ENCODE measurements at places on chromosomes 12 and 14.

GRCh38 chr12:27260746-27261145, 16.7 kb downstream of the STK38L start:
- DNase-seq = no peak

DNA sequence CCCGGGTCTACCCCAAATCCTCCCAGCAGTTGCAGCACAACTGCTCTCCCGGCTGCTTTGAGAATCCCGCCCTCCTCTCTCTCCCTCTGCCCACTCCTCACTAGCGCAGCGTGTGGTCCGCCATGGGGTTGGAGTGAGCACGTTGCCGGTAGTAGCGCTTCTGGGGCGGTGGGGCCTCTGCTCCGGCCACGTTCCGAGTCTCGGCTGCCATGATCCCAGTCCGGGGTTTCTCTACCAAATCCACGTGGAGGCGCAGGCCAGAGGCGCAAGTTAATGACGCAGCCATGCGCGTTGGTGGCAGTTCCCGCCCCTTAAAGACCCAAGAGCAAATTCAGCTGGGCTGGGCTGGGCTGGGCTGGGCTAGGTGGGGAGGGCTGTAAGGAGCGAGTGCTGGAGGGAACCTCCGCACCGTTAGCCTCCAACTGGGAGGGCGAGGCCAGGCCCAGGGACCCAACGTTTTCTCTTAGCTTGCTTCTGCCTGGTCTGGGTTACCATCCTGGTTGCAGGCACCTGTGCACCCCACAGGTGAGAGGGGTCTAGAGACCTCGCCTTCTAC, at the start of gene METTL1:
TSS of gene METTL1 (minus strand) at position 233 of the 556 bp plus-strand sequence. CDS start at position 211, 22 bp downstream.
- peak; percentile 100 for DNase-seq

DNA sequence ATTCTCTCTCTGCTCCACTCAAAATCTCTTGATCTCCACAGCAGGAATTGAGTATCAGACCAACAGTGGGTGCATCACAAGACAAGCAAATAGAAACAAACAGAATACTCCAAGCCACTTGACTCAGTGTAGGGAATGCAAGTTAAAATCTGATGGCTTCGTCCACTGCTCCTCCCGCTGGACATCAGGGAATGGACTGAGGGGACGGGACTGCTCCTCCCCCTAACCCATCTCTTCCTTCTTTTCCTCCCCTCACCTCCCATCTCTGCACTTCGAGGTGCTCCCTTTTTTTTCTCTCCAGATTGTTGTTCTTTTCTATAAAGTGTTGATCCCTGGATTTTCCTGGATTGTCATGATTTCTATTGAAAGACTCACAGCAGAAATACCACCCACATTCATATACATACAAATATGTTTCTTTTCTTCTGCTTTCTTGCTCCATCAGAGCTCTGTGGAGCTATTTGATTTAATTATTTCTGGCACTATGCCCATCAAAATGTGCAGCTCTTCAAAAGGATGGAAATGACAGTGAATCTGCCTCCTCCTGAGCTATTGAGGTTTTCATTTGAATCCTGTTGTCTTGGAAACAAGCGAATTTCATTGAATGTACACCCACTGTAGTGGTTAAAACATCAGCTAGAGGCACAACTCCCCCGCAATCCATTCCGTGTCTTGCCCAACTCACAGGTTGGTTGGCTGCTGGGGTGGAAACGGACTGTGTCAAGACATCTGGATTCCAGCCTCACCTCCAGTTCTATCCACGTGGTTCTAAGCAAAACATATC, 199.7 kb downstream of the SPTSSA start:
- no peak for DNase-seq

GRCh38 chr12:53543539-53543938, 36.3 kb upstream of the NPFF start:
- no peak for DNase-seq

DNA sequence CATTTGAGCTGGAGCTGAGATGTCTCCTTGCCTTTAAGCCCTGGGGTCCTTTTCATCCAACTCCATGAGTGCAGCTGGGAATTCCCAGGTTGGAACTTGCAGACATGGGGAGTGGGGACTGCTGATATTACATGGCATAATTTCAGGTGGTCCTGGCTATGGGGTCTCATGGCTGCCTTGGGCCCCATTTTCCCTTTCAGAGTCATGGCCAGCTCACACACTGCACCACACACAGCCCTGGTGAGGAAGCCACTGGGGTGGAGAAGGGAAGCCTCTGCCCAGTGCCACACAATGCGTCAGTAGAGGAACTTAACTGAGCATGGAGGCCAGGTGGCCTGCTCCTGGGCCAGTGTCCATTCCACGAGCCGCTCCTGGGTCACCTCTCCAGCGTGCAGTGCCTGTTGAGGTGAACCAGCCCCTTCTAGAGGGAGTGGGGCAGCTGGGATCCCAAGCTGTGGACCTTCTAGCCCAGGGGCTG, 17.3 kb upstream of the KRT86 start:
- DNase-seq = no peak

DNA sequence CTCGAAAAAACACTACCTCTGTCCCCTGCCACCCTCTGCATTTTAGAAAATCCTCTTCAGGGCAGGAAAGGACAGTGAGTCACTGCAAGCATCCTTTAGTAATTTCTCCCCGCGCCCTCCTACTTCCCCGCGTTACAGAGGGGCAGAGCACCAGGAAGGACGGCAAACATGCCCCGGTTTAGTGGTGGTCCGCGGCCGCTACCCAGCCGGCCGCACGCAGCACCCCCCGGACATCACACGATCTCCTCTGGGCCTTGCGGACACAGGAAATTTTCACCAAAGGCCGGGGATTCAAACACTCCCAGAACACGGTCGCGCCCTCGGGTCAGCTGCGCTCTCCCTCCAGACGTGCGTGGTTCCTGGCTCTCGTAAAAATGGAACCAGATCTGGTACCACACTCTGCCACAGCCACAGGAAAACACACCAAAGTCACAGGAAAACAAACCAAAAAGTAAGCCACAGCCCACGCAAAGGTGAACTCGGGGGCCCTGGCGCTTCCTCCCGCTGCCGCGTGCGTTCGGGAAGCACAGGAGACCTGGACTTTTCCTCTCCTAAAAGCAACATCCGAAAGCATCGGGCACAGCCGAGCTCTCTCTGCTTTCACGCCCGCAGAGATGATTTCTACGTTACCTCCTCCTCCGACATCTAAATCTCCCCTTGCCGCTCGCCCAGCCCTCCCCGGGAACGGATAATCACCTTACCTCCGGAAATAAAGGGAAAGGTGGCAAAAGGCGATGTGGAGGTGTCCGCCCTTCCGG, 839 bp downstream of the SLC38A1 start:
- DNase-seq = no peak

DNA sequence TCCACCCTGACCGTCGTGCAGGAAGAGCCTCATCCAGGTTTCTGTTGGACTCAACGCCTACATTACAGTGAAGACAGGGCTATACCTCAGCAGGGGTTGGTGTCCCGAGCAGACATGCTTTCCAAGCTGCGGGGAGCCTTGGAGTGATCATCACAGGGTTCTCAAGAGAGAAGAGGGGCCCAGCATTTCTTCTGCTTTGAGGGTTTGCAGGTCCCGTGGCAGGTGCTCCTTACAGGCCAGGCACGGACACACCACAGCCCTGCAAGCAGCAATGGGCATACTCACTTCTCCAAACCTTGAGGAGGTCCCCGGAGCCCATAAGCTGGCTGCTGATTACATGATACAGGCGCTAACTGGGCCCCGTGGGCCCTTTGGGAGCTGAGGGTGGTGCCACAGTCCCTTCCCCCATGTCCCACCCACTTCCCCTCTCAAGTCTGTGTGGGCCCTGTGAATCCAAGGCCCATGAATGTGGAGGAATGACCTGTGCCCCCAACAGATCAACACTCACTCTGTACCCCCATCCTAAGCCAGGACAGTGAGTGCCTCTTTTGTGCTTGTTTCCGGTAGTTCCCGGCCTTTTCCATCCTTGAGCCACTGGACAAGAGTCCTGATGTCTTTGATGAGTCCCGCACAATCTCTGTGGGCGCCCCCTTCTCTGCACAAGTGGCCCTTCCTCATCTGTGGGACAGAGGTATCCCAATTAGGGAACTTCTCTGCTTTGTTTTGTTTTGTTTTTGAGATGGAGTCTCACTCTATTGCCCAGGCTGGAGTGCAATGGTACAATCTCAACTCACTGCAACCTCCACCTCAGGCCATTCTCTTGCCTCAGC, 1.1 kb downstream of the AQP2 start:
- no peak for DNase-seq

All from GOT3 (cell line).